Peyer's patch (tissue), 4 donors: ENCODE measurements at places on chromosomes 4 and X. TPM values are rescaled to one million over a fixed set of nuclear protein-coding genes. Genes with fewer than 3 reads are reported as not detected.

GRCh38 chr4:142378179-142378578, 467.9 kb downstream of the INPP4B start:
- DNase-seq, result no peak

- DNase-seq, result no peak
Measured at GRCh38 chr4:73181231-73181630, 77.4 kb downstream of the ANKRD17 start.

DNA sequence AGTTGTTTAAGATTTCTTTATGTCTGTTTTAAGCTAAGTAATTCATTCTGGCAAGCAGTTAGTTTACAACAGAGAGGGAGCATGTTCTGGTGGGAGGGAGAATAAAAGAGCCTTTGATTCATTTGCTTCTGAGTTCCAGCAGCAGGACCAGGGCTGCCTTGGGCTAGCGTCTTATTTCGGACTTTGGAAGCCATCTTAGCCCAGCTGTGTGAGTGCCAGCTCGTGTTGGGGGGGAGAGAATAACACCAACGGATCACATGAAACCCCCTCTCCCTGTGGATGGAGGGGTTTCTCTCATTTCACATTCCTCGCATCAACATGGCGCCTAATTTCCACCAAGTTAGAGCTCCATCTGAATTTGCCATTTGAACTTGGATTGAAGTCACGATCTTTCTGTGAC, 7.4 kb downstream of the GAB1 start:
- DNase-seq, result no peak

GRCh38 chrX:96721354-96721753, 36.7 kb downstream of the DIAPH2 start:
- no peak for DNase-seq

DNA sequence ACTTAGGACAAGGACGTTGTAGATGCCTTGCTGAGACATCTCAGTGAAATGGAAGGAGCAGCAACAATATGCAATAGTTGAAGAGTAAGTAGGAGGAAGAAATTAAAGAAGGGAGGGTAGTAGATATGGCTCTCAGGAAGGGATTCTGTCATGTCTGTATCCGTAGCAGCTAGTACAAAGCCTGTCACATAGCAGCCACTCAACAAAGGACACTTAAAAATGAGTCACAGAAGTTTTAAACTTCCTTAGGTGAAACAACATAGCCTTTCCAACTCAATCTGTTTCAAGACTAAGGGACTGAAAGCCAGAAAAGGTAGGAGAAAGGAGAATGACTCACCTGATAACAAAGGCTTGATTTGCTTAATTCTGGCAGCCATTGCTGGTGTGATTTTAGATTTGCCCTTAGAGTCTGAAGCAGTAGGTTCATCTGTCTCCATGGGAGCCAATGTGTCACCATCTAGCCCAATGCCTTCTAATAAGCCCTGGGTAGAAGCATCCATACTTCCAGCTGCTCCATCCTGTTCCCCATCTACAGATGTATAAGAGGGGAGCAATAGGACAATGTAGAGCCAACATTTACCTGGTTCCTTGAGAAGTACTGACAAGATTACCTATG, 86.6 kb downstream of the HUWE1 start:
- no peak for DNase-seq

DNA sequence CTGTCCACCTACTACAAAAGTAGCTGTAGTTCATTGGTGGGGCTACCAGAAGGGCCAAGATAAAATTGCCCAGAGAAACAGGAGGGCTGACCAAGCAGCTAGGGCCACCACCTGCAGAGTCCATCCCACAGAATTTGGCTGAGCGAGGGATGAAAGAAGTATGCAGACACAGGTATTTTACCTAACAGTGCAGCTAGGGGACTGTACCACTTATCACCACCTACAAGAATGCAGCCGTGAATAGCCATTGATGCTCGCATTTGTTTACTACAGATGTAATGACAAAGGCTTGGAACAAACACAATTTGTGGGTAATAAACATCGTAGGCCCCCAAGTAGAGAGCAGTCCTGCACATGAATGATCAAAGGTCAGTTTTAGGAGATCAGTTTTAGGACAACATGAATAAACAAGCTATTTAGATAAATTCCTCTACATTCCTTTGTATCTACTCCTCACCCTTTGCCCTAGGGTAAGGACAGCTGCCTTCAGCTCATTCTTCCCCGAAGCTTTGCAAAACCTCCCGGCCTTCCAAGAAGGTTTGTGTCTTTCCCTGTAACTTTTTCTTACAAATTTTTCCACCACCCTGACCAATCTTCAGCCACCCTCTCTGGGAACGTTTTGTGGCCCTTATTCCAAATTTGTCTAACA, 49.5 kb downstream of the ZNF718 start:
- DNase-seq, result no peak

DNA sequence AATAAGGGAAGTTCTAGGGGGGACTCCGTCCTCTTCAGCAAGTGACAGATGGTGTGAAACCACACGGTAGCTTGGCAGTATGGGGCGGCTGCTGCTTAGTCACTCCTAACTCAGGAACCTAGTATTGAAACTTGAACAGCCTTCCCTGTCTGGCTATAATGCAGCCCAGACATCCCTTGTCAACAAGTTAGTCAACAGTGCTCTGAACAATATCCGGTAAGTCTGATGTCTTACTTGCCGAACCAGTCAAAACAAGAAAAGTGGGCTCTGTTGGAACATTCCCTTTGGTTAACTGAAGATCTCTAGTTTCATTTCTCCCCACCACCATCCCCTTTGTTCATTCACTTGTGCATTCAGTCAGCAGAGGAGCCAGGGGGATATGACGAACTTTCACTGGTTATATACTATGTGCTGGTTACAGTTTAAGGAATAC, 18.7 kb upstream of the CXCL13 start:
- no peak for DNase-seq

DNA sequence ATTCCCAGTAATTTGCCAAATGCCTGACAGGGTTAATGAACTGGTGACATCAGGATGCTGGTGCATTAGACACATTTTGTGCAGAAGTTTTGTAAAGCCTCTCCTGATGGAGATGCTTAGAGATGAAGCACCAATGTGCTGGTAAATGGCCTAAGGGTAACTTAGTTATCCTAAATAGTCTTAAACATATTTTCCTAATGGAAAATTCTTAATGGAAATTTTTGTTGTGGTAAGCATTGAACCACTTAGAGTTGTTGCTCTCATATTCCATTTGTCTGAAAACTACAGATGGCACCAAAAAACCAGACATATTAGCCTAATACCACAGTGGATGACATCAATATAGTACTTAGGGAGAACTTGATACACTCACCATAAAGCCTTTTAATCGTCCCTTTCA, 154.5 kb upstream of the ANK2 start:
- no peak for DNase-seq

MAGEC2 gene
- total RNA-seq, result not detected

EGFL6 gene
- not detected for total RNA-seq

NR0B1 gene
- not detected for total RNA-seq

MXRA5 gene
- 5.0 TPM for total RNA-seq

GPR82 gene
- 1.7 TPM for total RNA-seq
